ENCODE measurements at places on chromosomes 11 and 22.

GRCh38 chr11:55624531-55624930, 10.4 kb upstream of the OR4P4 start:
- no peak for DNase-seq

GRCh38 chr11:118086913-118087768, at the start of gene SMIM35:
SMIM35 (minus strand) TSS chr11:118086963; CDS start chr11:118086757, 206 bp downstream.
- DNase-seq: no peak

DNA sequence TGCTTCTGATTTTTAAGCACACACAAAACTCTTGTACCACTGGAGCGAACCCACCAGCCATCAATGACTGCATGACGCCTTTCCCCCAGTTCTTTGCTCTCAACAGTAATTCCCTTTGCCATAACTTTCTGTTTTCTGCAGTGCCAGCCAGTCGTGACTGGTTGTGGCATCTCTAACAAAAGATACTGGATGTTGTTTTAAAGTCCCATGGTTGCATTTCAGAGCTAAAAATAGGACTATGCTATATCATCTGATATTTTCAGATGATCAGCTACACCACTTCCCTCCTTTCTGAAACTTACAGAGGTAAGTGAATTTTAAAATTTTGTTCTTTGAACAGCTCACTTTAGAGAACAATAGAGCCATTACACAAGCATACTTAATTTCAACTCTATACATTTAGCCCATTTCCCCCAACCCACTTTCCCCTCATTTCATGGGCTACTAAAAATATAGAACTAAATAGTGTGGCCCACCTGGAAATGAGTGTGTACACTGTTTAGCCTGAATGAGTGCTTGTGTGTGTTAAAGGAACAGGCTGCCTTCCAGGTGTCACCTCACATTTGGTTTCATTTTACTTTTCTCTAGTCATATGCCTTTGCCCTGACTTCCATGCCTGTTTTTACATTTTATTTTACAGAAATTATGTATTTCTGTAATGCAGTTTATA, 136.9 kb upstream of the ZC3H12C start:
- DNase-seq: no peak

DNA sequence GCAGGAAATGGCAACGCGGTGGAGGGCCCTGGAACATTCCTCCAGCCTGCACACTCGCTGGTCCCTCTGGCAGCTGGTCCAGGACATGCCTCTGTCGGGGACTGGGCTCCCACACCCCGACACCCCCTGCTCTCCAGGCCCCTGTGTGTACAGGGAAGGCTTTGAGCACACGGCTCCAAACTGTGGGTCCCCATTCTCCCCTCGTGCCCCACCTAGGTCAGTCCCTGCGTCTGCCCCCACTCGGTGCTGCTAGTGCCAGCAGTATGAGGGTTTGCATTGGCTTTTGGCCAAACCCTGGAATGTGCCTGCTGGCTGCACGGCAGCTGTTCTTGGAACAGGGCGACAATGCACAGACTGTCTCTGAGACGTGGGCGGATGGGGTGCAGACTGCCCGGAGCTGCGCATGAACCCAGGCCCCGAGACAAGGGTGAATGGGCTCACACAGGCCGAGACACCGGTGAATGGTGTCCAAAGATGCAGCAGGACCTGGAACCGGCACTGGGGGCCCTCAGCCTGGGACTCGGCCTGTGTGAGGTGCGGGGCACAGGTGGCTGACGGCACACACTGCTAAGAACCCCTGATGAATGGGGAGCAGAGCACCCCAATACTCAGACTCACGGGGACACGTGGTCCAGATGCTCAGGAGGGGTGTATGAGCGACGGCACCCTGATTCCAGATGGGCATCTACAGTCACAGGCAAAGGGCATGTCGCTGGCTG, 7.5 kb upstream of the SYT8 start:
- DNase-seq: peak; percentile 78
